ENCODE measurements at places on chromosomes 6 and 20.

DNA sequence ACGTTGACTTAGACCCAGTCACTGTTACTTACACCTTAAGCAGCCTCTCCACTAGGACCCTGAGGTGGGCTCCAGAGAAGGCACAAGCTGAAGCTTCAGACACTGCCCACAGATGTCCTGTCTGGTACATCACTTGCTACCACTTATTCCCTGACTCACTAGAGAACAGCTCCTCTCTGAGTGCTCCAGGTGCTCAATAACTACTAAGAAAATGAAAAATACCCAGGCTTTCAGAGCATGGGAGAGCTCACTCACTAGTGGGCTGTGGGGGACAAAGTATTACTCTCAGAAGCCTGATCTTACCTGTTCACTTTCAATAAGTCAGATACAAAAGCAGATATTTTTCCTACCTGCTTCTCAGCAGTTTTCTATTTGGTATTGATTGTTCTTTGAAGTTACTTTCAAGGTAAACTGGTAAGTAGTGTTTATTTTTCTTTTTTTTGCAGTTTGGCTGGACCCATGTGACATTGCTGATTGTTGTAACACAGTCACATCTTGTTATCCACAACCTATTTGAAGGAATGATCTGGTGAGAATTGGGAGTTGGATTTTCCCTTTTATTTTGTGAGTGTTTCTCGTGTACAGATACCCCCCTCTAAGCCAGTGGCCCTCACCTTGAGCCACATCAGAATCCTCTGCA, 55.9 kb downstream of the CDS2 start:
- DNase-seq = no peak

- DNase-seq = no peak
These were observed 18.3 kb downstream of the SNX9 start for GRCh38 chr6:157841211-157841840.

DNA sequence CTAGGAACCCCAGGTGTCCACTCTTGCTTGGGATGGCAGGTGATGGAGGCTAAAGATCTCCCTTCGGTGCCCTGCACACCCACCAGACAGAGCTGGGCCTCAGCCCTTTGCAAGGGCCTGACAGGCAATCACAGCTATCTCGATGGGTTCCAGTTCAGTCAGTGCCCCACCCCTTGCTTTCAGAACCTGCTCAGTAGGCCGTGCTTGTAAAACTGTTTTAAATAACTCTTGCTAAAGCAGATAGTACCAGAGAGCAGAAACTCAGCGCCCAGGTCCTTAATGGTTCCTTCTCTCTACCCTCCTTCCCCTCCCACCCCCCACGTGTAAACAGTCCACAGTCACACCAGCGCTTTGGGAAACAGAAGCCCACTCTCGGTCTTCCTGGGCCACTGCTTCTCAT, 39.2 kb downstream of the C6orf132 start:
- no peak for DNase-seq

DNA sequence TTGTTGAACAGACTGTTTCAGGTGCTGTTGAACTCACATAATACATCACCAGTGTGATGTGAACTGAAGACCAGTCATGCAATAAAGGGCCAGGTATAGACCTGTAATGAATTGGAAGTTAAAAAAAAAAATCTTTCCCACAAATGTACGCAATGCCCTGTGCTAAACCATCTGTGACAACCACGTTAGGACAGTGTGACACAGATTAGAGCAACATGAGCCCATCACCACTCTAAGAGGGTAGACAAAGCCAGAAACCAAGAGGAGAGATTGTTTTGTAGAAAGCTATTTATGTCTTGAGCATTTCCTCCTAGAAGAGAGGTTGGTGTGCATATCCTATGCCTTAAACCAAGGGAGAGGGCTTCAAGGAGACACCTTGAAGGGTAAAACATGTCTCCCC, 77.0 kb upstream of the BEND6 start:
- DNase-seq = no peak

- no peak for DNase-seq
These were observed 14.9 kb upstream of the NUP153 start for GRCh38 chr6:17721671-17722070.

- no peak for DNase-seq
These were observed 114.4 kb upstream of the MAP3K7 start for GRCh38 chr6:90701146-90701781.

GRCh38 chr20:41314386-41314785, 3.1 kb downstream of the ZHX3 start:
- DNase-seq = no peak

- no peak for DNase-seq
These were observed 542.4 kb upstream of the BTBD3 start for GRCh38 chr20:11375335-11375734.

DNA sequence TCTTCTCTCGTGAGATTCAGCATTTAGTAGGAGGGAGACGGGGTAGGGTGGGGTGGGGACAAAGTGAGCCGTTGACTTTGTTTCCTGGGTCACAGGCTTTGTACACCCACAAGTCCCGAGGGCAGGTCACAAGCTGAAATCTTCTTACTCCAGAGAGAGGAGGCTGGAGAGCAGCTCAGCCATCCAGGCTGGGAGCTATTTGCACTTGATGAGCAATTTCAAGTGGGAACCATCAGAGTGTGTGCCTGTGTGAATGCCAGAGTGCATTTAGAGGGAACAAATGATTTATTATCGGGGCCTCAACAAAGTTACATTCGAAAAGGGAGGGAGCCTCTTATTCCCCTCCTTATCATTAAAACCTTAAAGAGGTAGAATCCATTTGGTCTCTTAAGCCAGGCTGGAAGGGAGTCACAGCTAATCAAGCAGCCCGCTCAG, 155.7 kb upstream of the JARID2 start:
- no peak for DNase-seq

- peak; percentile 65 for DNase-seq
These were observed 17.5 kb downstream of the LEMD2 start for GRCh38 chr6:33771146-33772081.

- no peak for DNase-seq
These were observed 4.9 kb upstream of the IPCEF1 start for GRCh38 chr6:154361476-154361875.

GRCh38 chr6:47290124-47290834, 19.4 kb downstream of the TNFRSF21 start:
- no peak for DNase-seq

GRCh38 chr6:2166717-2167116, 78.7 kb downstream of the GMDS start:
- DNase-seq = no peak

- DNase-seq = no peak
These were observed 827.3 kb upstream of the FLRT3 start for GRCh38 chr20:15164726-15165125.

GRCh38 chr6:161186173-161186769, 87.6 kb downstream of the AGPAT4 start:
- DNase-seq = no peak

DNA sequence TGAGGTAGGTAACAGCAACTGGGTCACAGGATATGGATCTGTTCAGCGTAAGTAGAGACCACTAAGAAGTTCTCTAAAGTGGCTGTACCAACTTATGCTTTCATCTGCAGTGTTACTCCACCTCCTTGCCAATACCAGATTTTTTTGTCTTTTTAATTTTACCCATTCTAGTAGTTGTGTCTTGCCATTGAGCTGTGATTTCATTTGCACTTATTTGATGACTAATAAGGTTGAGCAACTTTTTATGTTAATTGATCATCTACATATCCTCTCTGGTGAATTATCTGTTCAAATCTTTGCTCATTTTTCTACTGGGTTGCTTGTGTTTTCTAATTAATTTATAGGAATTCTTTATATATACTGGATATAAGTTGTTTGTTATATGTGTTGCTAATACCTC, 82.9 kb downstream of the OGFRL1 start:
- no peak for DNase-seq

DNA sequence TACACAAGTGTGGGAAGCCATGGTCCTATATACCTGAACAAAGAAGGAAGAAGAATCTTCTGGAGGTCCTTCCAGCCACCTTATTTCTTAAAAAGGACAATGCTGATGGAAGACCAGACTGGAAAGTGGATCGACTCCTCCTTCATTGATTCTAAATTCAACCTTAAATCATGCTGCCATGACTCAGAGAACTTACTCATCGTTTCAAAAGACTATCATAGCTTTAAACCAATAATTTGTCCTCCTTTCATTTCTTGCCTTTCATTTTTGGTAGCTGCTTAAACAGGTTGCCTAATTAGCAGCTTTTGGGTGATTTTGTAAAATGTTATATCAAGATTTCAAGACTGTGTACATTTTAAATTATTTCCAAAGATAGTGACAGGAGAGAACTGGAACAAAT, 60.8 kb downstream of the RTN4IP1 start:
- no peak for DNase-seq

DNA sequence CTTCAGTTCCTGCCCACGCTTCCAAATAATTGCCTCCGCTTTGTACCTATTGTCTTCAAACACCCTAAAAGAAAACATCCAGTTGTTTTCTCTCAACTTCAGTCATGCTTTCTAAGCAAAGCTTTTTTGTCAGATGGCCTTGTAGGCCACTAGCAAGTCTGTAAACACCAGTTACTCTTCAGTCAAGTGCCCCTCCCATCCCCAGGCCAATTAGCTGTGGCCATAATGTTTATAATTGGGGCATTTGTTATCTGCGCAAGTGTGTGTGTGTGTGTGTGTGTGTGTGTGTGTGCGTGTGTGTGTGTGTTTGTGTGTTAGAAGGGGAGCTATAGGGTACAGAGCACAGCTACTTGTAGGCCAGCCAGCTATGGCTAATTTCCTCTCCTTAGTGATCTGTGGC, 272.4 kb upstream of the MARCKS start:
- no peak for DNase-seq

DNA sequence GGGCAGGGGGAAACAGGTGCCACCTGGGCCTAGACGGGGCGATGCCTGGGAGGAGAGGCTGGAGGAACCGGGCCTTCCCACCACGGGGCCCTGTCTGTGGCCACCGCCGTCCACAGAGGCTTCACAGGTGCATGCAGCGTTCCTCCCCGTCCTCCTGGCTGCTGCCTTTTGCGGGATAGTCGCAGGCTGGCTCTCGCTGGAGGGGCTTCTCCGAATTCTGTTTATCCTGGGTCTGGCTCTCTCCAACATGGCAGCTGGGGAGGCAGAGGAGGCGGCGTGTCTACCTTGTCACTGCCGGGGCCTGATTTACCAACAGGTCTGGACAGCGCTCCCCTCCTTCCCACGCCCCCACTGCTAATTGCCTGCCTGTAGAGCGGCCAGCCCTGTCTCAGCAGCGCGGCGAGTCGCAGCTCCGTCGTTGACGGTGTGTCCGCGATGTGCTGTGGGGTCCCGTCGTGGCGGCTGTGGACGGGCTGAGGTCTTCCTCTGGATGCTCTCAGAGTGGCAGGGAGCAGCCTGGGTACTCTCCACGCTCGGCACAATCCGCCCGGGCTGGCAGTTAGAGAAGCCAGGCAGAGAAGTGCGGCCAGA, 262.9 kb downstream of the TAF4 start:
- no peak for DNase-seq

GRCh38 chr6:162596676-162597075, 130.9 kb downstream of the PRKN start:
- DNase-seq = no peak

GRCh38 chr6:36928547-36928918, 26.0 kb upstream of the PI16 start:
- DNase-seq = no peak

DNA sequence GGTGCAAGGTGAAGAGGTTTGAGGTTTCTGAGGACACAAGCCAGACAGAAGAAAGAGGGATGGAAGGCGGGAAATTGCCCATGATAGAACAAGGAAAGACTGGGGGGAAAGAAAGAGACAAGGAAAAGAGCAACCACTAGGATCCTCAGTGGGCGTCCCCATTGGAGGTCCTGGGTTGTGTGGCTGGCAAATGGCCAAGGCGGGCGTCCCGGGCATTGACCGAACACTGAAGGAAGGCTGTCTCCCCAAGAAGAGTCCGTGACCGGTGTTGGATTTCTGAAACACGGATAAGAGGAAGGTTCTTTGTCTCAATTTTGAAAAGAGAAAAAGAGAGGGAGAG, 746.6 kb upstream of the ADGRB3 start:
- DNase-seq = no peak

GRCh38 chr20:31595654-31596411, 9.3 kb upstream of the ID1 start:
- DNase-seq = peak; percentile 68

- no peak for DNase-seq
These were observed 47.6 kb downstream of the CD109 start for GRCh38 chr6:73743556-73743955.

GRCh38 chr20:51551186-51551585, 8.7 kb upstream of the NFATC2 start:
- DNase-seq = no peak

- no peak for DNase-seq
These were observed 28.3 kb upstream of the HLA-E start for GRCh38 chr6:30461055-30461454.

- DNase-seq = no peak
These were observed 97.2 kb downstream of the SSR1 start for GRCh38 chr6:7215798-7216231.

DNA sequence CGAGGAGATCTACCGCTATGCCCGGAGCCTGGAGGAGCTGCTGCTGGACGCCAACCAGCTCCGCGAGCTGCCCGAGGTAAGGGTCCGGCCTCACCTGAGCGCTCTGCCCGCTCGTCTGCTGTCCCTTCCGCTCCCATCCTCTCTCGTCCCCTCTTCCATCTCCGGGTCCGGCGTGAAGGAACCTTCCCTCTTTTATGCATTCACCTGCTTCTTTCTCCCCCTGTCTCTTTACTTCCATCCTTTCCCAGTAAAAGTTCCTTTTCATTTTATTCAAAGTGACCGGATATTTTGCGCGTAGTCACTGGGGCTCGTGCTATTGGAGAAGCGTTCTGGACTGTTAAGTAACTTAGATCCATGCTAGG, 516 bp downstream of the LRRC1 start:
- DNase-seq = no peak

DNA sequence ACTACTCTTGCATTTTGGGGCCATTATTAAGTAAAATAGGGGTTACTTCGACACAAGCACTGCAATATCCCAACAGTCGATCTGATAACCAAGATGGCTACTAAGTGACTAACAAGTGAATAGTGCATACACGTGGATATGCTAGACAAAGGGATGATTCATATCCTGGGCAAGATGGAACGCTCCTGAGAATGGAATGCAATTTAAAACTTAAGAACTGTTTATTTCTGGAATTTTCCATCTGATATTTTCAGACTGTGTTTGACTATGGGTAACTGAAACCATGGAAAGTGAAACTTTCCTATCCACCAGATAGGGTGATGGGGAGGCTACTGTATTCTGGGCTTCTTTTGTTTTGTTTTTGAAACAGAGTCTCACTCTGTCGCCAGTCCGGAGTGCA, 66.5 kb downstream of the ILRUN start:
- no peak for DNase-seq

DNA sequence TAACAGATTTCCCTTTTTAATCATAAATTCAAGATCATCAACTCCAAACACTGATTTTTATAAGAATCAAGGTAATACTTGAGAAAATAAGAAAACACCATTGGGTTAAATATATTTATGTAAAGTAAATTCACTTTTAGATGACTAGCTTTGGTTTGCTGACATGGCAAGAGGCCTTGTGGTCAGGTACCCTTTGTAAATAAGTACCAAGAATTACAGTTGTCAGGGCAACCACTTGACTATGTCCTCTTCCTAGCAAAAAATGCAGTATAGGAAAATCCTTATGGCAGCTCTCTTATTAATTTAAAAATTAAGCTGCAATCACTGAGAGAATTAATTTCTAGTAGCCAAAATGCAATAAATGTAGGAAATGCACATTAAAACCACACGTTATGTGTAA, 153.8 kb downstream of the INSM1 start:
- DNase-seq = no peak

Data from neural crest cell (in vitro differentiated cells).